ENCODE measurements at places on chromosomes 13 and 19.
A peak's percentile ranks its signal among the peaks of the same experiment; 100 is the strongest.

DNA sequence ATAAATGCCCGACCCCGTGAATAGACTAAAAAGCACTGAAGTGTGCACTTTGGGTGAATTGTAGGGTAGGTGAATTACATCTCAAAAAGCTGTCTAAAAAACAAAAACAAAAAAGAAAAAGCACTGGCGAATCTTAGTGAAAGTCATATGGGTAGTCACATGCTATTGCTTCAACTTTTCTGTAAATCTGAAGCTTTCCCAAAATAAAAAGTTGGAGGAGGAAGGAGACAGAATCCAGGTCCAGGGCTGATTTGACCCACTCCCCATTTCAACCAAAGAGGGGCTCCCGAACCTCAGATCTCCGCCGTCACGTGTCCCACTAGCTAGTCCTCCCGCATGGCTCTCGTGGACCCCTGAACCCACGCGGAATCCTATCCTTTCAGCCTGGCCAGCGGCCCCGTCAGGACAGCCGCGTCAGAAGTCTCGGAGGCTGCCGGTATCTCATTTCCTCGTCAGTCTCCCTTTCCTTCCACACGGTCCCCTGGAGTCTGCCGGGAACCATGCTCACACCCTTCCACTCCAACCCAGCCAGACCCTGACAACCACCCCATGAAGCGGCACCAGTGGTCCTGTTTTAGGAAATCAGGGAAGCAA lies 6.1 kb downstream of the PPP1R12C start:
- no peak for DNase-seq

DNA sequence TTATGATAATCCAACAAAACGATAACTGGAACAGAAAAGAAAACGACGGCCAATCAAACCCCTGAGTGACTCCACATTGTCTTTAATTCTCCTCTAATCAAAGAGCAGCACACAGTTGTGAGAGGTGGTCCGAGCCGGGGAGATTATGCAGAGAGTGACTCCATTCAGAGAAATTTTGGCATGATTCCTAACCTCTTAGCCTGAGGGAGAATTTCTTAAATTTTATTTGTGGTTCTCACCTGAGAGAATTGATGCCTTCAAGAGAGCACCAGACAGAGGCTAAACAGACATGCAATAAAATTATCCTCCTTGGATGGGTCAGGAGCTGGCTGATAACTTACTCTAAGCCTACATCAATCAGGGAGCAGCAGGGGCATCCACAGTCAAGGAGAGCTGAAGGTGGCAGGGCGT lies 310.0 kb upstream of the KLF12 start:
- DNase-seq = peak; percentile 27

DNA sequence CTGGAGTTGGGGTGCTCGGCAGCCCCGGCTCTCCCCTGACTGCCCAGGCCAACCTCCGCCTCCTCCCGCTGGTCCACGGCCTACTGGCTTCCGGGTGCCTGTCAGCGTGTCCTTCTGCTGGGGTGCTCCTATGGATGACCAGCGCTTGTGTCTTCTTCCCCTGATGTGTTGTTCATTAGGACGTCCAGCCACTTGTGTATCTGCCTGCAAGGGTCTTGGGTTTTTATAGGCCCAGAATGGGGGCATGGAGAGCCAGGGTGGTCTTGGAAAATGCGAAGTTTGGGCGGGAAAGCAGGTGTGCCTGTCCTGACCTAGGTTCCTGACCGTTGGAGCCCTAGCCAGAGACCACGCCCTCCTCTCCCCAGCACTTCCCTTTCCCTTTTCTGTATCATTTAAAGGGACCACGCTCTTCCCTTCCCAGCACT lies 139.8 kb downstream of the SLITRK5 start:
- DNase-seq = no peak

DNA sequence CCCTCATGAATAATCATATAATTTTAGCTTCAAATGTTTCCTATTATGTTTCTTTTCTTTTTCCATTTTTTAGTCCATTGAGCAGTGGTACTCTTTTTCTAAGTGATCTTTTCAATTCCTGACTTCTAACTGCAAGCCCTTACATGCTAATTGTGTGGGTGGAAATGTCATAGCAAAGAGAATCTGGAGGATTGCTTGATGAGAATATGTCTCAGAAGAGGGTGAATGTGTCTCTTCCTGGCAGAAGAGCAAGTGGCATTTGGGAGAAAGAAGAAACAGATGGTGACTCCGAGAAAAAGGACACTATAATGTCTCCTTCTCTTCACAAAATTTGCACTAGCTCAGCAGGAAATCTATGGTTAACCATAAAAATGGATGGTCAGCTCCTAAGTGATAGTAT lies 2320.0 kb downstream of the PCDH9 start:
- DNase-seq = no peak

GRCh38 chr19:36079389-36079945 lies 24.8 kb downstream of the WDR62 start:
- DNase-seq = no peak

- no peak for DNase-seq
Observed at GRCh38 chr19:39113199-39113598, 12.4 kb upstream of the PAK4 start.

DNA sequence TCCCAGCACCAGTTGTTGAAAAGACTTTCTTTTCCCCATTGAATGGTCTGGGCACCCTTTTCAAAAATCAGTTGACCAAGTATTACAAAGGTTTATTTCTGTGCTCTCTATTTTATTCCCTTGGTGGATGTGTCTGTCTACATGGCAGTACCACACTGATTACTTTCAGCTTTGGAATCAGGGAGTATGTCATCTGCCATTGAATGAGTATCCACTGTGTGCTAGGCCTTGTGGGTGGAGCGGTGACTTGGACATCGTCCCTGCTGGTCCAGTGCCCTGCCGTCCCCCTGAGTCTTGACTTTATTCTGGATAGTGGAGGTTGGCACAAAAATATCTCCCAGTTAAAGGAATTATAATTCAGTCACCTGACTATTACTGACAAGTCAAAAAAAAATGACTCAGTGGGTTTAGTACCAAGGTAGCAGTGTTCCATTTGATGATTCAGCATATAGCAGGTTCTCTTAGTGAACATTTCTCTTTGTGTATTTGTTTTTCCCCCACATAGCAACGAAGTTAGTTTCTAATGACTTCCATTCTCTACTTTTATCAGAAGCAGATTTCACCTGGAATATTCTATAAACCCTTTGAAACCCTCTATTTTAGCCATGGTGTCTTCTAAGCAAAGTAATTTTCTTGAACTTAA lies 3.9 kb downstream of the UPF3A start:
- DNase-seq = no peak

DNA sequence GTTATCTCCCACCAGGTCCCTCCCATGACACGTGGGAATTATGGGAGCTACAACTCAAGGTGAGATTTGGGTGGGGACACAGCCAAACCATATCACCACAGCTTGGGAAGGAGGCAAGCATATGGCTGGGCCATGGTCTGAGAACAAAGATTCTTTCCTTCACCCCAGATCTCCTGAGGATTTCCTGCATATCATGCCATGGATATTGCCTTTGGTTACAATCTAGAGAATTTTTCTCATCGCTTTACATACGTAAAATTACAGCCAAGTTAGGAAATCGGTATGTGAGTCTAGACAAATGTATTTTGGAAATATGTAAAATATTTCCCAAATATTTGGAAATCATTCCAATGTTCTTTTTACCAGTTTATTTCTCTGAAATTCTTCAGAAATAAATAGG lies 398.3 kb downstream of the RFC3 start:
- no peak for DNase-seq

DNA sequence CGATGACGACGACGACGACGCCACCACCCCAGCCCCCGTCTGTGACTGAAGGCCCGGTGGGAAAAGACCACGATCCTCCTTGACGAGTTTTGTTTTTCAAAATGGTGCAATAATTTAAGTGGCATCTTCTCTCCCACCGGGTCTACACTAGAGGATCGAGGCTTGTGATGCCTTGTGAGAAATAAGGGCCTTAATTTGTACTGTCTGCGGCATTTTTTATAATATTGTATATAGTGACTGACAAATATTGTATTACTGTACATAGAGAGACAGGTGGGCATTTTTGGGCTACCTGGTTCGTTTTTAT lies 2.5 kb downstream of the KLF2 start:
- no peak for DNase-seq

- DNase-seq = no peak
Observed at GRCh38 chr13:114025405-114025713, 51.5 kb upstream of the C13orf46 start.

GRCh38 chr19:49581007-49581508 lies at the start of gene PRRG2:
PRRG2 (plus strand) TSS chr19:49581316; CDS start chr19:49583220, 1,904 bp downstream.
- peak; percentile 3 for DNase-seq

DNA sequence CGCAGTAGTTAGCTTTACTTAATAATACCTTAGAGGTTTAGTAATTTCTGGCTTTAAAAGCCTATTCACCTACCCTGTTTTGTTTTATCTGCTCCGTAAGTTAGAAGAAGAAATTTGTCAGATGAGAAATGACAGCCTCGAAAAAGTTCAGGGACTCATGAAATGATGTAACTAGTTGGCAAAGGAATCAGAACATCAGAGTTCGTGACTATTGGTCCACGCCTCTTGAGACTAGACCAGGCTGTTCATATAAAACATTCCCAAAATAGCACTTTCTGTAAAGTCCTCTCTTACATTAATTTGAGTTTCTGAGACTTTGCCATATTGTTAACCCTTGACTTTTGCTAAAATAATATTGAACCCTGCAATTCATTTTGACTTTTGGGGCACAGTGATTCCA lies 92.0 kb downstream of the HS6ST3 start:
- no peak for DNase-seq

GRCh38 chr19:1282588-1283206 lies 3.0 kb upstream of the EFNA2 start:
- no peak for DNase-seq

- DNase-seq = no peak
Observed at GRCh38 chr13:111850458-111850857, 216.5 kb upstream of the SOX1 start.
